Calu3 (cell line): ENCODE measurements at places on chromosomes 2 and 18. TPM values are rescaled to one million over a fixed set of nuclear protein-coding genes. Genes with fewer than 3 reads are reported as not detected.

- DNase-seq = peak; percentile 47
Observed at GRCh38 chr2:47373747-47374146, 29.2 kb upstream of the MSH2 start.

DNA sequence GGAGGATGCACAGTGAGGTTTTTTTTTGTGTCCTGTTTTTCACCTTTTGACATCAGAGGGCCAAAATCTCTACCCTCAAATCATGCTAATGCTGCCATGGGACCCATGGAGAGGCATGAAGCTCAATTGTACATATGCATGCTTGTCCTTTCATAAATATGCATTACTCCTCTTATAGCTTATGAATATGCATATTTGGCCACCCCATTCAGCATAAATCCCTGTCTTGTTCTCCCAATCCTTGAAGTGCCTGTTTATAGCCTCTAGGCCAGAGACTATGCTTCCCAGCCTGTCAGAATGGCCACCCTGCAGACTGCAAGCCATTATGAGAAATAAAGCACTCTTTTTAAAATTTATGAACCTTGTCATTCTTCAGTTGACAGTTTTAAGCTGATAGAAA is 696.4 kb upstream of the ZNF804A start:
- DNase-seq = no peak

GRCh38 chr2:64213532-64214275 is 69.5 kb upstream of the PELI1 start:
- no peak for DNase-seq

Gene CRYGC
- total RNA-seq = not detected in 2 replicates

Gene RBM44
- total RNA-seq = 0.56 and 1.0 TPM in 2 replicates

GRCh38 chr2:9199716-9200632 is 6.6 kb upstream of the ASAP2 start:
- DNase-seq = no peak

Gene ANKRD29
- 6.9 and 7.8 TPM in 2 replicates for total RNA-seq

Gene MLPH
- 39.8 and 47.2 TPM in 2 replicates for total RNA-seq

- DNase-seq = no peak
Observed at GRCh38 chr18:64405161-64405560, 256.3 kb upstream of the LINC00305 start.

Gene PRSS56
- not detected in 2 replicates for total RNA-seq

Gene CABYR
- total RNA-seq = 10.6 and 12.8 TPM in 2 replicates

Gene RNU2-63P
- not detected in 2 replicates for total RNA-seq

DNA sequence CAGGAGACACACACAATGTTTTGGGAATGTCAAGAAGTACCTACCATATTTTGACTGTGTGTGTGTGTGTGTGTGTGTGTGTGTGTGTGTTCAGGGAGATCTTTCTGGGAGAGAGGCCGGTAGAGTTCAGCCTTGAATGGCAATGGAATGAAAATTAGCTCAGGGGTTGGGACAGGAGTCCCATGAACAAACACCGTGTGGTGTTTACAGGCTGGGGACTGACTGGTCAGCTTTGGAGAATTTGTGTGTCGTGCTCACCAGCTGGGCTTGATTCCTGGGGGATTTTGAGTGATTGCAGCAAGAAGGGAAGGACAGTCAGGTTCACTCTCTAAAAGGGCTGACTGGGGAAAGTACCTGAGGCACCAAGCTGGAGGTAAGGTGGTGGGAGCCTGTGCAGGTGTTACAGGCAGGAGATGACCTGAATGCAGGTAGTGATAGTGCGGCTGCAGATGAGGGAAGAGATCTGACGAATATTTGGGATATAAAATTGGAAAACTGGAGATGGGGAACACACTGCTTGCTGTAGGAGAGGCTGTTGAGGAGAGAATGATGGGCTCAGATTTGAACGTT is 2.5 kb upstream of the ADNP2 start:
- no peak for DNase-seq

GRCh38 chr2:8203364-8203763 is 478.5 kb upstream of the ID2 start:
- DNase-seq = no peak

DNA sequence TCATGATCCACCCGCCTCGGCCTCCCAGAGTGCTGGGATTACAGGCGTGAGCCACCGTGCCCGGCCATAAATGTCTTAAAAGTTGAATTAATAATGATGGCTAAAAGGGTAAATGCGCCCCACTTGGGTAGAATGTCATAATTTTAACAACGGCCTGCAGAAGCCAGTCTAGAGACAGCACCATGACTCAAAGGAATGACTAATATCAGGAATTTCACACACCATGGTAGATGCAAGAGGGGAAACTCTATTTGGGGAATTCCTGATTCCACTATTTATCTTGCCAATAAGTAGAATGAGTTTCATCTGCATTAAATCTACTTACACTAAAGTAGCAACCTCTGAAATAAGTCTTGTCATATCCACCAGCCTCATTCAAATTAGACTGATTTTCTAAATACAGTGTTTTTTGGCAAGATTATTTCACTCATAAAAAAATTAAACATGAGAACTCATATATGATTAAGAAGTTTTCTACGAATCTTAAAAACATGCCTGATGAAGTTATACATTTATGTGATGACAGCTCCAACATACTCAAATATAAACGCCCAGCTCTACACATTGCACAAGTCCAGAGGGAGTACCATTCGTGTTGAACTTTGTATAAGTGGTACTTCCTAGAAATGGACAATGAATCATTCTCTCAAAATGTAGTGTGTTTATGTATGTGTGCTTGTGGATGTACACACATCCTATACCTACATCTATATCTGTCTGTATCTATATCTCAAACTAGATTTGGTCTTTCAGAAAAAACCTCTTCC is 309.7 kb downstream of the IRS1 start:
- DNase-seq = no peak

- DNase-seq = no peak
Observed at GRCh38 chr2:85057226-85057962, 75.8 kb upstream of the TCF7L1 start.

DNA sequence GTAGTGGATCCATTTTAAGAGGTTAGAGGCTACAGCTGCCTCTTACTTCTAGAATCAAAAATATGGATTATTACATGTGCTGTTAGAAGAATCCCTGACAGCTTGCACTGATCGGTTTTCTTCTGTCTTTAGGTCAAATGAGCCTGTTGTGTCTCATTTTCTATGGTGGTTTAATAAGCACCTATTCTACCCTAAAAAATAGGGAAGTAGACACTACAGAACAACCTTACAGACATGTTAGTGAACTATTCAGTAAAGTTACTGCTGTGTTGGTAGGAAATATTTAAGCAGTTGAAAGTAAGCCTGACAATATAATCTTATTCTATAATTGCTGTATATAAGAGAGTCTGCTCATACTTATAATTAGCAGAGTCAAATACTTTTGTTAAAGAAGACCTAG is 168.5 kb upstream of the NOSTRIN start:
- no peak for DNase-seq

Gene VWC2L
- total RNA-seq = not detected in 2 replicates

GRCh38 chr2:4995466-4995865 is 696.7 kb upstream of the SOX11 start:
- no peak for DNase-seq

- peak; percentile 4 for DNase-seq
Observed at GRCh38 chr18:32669549-32670165, 103.2 kb downstream of the KLHL14 start.

DNA sequence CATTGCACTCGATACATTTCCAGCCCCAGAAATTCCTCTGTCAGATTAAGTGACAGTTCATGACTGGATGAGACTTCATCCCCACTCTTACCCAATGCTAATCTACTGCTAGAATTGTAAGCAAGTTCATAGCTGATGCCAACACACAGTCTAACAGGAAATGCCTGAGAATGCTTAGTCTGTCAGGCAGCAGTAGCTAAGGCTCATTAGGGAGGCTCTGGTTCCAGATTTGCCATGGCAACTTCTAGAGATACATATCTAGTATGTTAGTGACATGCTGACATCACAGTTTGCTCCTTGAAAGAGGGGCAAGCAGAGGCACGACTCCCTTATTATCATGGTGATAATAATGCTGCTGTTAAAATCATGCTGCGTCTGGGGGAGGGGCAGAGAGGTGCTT is 198.4 kb downstream of the RBM43 start:
- no peak for DNase-seq

Gene ACVR1C
- 0.86 and 0.99 TPM in 2 replicates for total RNA-seq

Gene TYW5
- total RNA-seq = 12.5 and 14.2 TPM in 2 replicates

Gene NOSTRIN
- total RNA-seq = 12.5 and 18.4 TPM in 2 replicates

DNA sequence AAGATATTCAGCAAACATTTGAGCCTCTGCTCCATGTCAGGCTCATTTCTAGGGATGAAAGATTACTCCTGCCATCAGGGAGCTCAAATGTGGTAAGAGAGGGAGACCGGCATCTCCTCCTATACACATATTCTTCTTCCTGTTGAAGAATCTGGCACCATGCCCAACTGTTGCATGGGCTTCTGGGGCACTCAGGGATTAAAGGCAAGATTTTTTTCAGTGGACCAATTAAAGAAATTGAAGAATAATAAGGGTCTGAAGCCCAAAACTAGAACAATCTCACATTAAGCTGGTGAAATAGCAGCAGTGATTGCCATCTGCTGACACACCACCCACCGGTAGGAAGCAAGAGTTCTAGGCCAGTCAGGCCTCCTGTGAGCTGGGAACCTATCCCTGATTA is 145.4 kb upstream of the LYPD6 start:
- DNase-seq = no peak

GRCh38 chr2:138930571-138930970 is 150.4 kb upstream of the NXPH2 start:
- no peak for DNase-seq

DNA sequence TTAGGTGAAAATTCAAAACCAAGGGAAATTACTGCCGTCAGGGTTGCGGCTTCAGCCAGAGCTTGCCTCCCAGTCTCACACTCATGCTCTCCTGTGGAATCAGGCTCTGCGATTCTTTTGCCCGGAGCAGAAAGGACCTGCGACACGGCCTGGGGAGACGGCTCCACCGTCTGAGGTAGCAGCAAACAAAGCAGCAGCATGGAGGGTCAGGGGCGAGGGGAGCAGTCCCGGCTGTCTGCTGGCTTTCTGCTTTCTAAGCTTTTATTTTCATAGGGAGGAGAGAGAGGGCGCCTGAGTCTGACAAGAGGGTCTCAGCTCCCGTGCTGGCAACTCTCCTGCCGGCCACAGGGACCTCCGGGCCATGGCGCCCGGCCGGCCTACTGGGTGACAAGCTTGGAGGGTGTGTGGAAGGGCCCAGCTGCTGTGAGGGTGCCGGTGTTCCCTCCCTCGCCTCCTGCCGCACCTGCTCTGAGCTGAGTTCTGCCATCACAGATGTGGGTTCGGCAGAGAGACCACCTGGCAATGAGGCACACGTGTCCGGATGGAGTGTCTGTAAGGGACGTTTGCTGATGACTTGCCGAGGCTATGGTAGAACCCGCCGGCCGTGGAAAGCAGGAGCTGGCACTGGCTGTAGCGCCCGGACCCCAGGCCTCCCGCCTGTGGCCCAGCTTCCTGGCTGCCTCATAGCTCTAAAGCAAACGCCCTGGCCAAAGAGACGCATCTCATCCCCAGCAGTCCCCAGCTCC is 66.2 kb upstream of the CTDP1 start:
- DNase-seq = no peak

Gene FHOD3
- total RNA-seq = 1.4 and 2.9 TPM in 2 replicates

Gene FZD7
- 11.3 and 17.7 TPM in 2 replicates for total RNA-seq

Gene HTR2B
- total RNA-seq = not detected in 2 replicates

DNA sequence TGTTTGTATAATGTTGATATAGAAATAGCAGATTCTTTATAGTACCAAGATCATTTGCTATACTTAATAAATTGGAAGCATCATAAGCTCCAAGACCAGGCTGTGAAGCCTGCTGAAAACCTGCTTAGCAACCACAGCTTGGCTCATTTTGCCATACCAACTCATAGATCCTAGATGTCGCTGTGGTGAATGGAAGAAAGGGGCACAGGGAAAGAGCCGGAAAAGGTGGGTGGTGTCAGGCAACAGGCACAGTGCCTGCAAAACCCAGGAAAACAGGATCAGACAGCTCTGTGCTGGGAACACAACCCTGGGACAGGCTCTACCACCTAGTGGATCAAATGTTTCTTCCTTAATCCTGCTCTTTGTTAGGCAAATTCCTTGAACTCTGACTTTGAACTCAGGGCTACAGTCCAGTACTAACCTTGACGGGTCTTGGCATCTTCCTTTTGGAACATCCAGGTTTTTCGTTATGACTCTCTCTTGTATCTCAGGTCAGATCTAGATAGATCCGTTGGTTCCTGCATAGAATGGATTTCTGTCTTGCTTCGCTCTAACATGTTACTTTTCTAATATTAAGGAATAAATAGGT is 31.6 kb downstream of the TWSG1 start:
- peak; percentile 69 for DNase-seq

Gene NT5C1B
- not detected in 2 replicates for total RNA-seq

- no peak for DNase-seq
Observed at GRCh38 chr2:44001716-44002115, 5.9 kb upstream of the LRPPRC start.

Gene DSG1
- total RNA-seq = not detected in 2 replicates

Gene TSGA10
- total RNA-seq = 14.2 and 16.1 TPM in 2 replicates
